D341Med (cell line): ENCODE measurements at places on chromosomes 4 and X.
A peak's percentile ranks its signal among the peaks of the same experiment; 100 is the strongest.

DNA sequence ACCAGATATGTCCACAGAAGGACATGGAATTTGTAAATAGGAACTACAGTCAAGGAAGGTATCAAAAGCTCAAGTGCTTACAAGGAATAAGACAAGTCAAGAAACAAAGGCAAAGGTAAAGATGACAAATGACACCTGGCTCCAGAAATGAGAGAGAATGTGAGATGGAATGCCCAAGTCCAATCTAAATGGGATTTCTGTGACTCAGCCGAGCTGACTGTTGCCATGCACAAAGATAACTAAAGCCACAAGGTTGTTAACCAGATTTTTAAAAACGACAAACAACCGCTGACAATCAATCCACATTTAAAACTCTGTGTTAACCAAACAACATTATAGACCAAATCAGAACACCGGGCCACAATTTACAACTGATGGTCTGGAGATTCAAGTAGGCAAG is 1.1 kb downstream of the NFXL1 start:
- DNase-seq, result no peak

GRCh38 chr4:27010334-27010940 is 149.8 kb downstream of the STIM2 start:
- peak; percentile 62 for DNase-seq

GRCh38 chr4:137510557-137511265 is 21.6 kb downstream of the PCDH18 start:
- DNase-seq, result no peak

DNA sequence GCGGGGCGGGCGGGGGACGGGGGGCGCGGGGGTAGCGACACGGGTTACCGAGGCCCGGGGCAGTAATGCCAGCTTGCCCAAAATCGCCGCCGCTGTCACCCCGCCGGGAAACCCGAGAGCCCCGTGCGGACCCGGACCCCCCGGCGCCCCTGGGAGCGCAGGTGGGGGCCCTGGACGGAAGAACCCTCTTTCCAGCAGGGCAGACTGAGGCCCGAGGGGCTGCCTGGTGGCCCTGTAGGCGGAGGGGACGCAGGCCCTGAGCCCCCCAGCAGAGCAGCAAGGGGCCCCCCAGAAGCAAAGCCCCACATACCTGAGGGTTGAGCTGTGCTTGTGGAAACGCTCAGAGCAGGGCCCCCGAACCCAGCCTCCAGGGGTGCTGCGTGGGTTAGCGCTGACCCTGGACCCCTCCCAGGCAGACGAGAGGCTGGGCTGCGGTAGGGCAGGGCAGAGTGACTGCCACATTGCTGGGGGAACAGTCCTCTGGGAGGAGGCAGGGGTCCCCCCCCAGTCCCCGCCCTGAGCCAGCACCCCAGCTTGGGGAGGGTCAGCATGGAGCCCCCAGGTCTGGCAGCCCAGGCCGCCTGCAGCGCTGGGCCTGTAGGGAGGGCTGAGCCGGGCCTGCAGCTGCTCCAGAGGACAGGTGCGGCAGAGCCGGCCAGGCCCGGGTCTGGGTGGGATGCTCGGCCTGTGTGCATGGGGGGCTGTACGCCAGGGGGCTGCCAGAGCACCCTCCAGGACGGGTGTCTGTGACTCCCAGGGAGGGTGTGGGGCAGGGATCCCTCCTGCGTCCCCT is 646 bp downstream of the DOK7 start:
- no peak for DNase-seq

- no peak for DNase-seq
These were observed 107.4 kb downstream of the BCOR start for GRCh38 chrX:39990388-39990787.

- DNase-seq, result peak; percentile 32
These were observed 495.6 kb downstream of the BCOR start for GRCh38 chrX:39602195-39602594.

DNA sequence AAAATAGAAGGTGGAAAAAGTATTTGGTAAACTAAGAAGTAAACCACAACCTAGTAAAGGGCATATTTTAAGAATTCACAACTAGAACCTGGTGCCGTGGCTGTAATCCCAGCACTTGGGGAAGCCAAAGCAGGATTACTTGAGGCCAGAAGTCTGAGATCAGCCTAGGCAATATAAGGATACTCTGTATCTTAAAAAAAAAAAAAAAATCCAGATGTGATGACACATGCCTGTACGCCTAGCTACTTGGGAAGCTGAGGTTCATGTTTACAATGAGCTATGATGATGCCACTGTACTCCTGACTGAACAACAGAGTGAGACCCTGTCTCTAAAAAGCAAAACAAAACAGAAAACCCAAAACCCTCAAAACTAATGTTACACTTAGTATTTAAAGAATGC is 294.9 kb upstream of the ZCCHC13 start:
- no peak for DNase-seq

- no peak for DNase-seq
These were observed 2.0 kb upstream of the METAP1 start for GRCh38 chr4:98993419-98994071.

DNA sequence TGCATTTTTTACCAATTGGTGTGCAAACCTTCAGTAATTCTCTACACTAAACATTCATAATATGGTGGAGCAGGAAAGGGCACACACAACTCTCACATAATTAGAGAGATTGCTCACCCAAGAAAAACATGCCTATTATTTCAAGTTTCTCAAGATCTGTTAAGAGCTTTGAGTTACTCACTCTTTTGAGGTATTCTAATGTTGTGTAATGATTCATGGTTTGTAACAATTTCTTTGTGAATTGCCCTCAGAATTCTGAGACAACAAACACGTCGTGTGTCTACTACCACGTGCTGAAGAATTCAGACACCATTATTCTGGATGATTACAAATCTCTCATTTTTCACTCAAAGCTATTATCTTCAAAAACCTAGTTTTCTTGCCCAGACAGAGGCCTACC is 82.8 kb downstream of the PDGFC start:
- no peak for DNase-seq

GRCh38 chr4:81789741-81790399 is 318.2 kb upstream of the RASGEF1B start:
- no peak for DNase-seq

DNA sequence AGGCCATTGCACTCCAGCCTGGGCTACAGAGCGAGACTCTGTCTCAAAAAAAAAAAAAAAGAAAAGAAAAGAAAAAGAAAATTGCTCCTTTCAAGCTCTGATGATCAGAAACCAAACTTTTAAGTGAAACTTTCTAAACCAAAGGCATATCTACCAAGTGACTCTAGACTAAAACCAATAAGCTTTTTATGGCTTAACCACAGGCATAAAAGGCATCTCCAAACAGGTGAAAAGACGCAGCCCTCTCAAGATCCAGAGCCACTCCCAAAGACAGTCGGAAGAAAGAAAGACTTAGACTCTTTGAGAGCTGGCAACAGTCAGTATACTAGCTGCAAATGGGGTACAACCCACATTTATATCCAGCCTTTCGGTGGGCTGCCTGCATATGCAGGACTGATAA is 117.1 kb upstream of the AP1S2 start:
- DNase-seq, result no peak

- DNase-seq, result no peak
These were observed 77.3 kb upstream of the MSX1 start for GRCh38 chr4:4781936-4782707.

DNA sequence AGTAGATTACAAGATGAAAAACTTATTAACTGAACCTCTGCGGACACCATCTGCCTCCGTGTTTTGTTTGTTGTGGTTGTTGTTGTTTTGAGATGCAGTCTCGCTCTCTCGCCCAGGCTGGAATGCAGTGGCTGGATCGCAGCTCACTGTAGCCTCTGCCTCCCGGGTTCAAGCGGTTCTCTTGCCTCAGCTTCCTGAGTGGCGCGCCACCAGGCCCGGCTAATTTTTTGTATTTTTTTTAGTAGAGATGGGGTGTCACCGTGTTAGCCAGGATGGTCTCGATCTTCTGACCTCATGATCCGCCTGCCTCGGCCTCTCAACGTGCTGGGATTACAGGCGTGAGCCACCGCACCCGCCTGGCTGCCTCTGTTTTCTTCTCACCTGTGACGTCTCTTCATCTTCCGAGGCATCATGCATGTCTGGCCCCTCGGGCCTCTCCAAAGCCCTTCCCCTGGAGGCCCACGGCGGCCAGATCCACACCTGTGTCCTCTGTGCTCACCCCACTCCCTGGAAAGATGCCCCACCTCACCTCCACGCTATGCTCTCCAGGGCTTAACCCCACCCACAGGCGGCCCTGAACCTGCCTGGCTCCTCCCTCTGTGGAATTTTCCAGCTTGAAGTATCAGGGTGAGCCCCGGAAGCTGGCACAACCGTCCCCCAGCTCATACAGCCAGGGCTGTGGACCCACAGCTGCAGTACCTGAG is 77.0 kb upstream of the MXD4 start:
- DNase-seq, result no peak

DNA sequence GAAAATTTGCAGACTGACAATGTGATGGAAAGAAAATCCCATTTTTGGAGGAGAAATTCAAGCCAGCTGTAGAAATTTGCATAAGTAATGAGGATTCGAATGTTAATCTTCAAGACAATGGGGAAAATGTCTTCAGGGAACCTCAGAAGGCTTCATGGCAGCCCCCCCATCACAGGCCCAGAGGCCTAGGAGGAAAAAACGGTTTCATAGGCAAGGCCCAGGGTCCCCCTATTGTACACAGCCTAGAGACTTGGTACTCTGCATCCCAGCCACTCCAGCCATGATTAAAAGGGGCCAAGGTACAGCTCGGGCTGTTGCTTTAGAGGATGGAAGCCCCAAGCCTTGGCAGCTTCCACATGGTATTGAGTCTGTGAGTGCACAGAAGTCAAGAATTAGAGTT is 303.6 kb upstream of the PCDH7 start:
- DNase-seq, result no peak
